ENCODE measurements at places on chromosomes 1 and 21.
A peak's percentile ranks its signal among the peaks of the same experiment; 100 is the strongest.

- no peak for DNase-seq
Observed at GRCh38 chr1:111596499-111596898, 23.1 kb upstream of the RAP1A start.

DNA sequence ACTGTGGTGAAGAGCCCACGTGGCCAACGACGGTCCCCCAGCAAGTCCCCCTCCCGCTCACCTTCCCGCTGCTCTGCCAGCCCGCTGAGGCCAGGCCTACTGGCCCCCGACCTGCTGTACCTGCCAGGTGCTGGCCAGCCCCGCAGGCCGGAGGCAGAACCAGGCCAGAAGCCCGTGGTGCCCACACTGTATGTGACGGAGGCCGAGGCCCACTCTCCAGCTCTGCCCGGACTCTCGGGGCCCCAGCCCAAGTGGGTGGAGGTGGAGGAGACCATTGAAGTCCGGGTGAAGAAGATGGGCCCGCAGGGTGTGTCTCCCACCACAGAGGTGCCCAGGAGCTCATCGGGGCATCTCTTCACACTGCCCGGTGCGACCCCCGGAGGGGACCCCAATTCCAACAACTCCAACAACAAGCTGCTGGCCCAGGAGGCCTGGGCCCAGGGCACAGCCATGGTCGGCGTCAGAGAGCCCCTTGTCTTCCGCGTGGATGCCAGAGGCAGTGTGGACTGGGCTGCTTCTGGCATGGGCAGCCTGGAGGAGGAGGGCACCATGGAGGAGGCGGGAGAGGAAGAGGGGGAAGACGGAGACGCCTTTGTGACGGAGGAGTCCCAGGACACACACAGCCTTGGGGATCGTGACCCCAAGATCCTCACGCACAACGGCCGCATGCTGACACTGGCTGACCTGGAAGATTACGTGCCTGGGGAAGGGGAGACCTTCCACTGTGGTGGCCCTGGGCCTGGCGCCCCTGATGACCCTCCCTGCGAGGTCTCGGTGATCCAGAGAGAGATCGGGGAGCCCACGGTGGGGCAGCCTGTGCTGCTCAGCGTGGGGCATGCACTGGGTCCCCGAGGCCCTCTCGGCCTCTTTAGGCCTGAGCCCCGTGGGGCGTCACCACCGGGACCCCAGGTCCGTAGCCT, 46.8 kb downstream of the TRIM11 start:
- no peak for DNase-seq

DNA sequence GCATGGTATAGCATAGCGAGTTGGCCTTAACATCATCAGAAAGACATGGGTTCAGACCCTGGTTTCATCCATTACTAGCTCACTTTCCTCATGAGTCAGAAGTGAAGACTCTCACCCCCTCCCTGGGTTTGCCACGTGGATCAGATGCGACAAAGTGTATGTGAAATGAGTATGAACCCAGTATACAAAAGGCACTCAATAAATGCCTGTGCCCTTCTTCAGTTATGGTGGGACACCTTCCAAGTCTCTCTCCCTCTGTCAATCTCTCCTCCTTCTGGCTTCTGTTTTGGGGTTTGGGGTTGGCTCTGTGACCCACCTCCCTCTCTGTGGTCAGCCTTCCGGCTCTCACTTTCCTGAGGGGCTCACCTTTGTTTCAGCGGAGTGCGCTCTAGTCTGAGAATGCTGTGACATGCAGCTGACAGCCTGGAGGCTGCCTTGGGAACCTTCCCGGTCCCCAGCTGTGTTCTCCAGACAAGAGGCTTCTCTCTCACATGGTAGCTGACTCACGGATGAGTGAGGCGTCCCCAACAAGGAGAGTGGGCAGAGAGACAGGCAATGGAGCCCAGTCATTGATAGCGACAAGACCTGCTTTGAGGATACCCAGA, 155.0 kb upstream of the EDN2 start:
- DNase-seq: no peak

GRCh38 chr1:108007531-108007930, 42.6 kb upstream of the VAV3 start:
- peak; percentile 29 for DNase-seq

GRCh38 chr1:63668298-63668697, 75.1 kb downstream of the PGM1 start:
- DNase-seq: no peak

DNA sequence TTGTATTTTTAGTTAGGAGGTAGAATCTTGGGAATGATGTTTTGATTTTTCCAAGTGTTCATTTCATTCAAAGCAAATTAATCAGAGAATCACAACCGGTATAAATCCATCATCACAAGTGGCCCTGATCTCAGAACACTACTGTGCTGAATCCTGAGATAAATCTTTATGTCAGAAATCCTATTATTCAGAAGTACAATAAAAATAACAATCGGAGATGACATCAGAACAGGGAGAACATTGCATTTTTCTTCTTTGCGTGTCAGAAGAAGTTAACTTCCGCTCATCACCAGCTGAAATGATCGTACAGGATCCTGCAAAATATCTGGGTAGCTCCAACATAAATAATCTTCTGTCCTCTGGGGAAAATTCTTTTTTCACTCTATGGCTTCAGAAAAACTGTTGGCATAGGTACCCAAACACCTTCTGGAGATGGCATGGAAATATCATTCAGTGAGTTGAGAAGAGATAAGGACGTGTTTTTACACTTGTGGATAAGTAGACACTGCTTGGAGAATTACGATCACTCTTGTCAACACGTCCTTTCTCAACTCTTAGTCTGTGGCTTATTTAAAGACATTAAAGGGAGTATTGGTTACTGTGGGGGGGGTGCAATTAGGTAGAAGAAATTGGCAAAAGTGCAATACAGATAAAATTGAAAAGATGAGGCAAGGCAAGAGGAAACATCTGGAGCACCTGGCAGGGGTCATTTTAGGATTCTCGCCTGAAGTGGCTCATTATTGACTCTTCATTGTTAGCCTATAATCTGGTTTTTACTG, 46.9 kb upstream of the SMYD2 start:
- DNase-seq: no peak

- no peak for DNase-seq
Observed at GRCh38 chr1:106747791-106748190, 308.7 kb upstream of the PRMT6 start.

- peak; percentile 83 for DNase-seq
Observed at GRCh38 chr1:162062542-162063015, 6.9 kb upstream of the NOS1AP start.

GRCh38 chr1:217004776-217005436, 281.7 kb upstream of the ESRRG start:
- no peak for DNase-seq

- DNase-seq: no peak
Observed at GRCh38 chr1:43861988-43862735, 71.4 kb upstream of the ARTN start.

- DNase-seq: peak; percentile 71
Observed at GRCh38 chr1:193335806-193336428, 149.5 kb upstream of the B3GALT2 start.

DNA sequence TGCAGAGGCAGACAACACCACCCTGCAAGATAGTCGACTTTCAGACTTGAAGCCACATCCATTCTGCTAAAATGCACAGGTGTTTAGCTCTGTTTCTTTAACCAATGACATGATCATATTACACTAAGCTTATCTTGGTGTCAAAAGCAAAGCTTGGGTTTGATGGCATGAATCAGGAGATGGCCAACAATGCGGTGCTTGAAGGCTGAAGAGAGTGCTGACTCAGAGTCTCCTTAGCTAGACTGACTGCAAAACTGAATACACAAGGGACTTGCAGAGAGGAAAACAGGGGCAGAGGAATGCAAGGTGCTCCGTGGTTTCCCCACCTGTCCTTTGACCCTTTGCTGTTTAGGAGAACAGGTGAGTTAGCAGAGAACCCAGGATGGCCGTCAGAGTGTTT, 262.6 kb downstream of the SIPA1L2 start:
- DNase-seq: no peak

DNA sequence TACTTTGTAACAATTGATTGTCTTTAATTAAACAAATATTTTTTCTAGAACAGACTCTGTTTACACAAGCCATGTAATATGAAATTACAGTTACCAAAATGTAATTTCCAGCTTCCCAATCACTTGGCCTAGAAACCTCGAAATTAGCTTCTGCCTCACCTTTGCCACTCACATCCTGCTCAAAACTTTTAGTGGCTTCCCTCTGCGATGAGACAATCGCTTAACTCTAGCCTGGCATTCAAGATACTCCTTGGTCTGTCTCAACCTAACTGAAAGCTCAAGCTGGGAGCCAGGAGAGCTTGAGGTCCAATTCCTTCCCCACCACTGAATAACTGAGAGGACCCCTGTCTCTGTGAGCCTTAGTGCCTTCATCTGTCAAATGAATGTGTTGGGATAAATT, 42.8 kb downstream of the GFI1 start:
- peak; percentile 1 for DNase-seq

DNA sequence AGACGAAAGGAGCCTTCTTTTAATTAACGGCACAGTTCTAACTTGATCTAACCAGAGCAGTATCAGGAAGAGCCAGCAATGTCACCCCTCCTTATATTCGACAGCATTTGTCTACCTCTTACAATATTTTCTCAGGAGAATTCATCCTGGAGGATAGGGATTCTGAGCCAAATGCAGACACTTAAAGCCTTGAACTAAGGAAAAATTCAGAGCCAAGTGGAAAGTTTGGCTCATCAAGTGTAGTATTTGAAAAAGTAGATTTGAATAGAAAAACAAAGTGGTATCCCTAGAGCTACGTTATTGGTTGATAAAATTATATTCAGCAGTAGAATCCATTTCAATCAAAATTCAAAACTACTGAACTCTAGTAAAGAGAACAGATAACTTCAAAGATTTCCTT, 732.0 kb upstream of the ADGRL2 start:
- no peak for DNase-seq

GRCh38 chr1:89610457-89611011, 22.4 kb upstream of the LRRC8C start:
- no peak for DNase-seq

DNA sequence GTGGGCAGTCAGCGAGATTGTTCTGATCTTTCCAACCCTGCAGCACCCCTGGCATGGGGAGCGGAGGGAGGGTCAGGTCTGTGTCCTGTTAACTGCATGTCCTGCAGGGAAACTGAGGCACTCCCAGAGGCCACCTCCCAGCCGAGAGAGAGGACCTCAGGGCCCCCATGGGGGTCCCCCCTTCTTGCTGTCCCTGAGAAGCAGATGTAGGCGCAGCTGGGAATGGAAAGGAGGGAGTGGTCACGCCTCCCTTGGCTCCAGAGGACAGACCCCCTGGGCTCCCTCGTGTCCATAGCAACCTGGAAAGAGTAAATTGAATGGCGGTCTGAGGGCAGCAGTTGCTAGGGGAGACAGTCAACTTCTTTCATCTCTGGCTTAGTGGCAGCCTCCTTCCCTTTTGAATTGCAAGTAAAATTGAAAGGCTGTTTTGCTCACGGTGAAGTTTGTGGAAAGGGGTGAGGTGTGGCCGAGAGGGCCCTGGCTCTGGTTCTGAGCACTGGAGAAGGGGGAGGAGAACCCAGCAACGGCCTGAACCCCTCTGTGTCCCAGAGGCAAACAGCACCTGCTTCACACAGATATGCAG, 4.9 kb downstream of the CROCC start:
- no peak for DNase-seq

GRCh38 chr1:14568716-14569355, 29.6 kb upstream of the KAZN start:
- no peak for DNase-seq

DNA sequence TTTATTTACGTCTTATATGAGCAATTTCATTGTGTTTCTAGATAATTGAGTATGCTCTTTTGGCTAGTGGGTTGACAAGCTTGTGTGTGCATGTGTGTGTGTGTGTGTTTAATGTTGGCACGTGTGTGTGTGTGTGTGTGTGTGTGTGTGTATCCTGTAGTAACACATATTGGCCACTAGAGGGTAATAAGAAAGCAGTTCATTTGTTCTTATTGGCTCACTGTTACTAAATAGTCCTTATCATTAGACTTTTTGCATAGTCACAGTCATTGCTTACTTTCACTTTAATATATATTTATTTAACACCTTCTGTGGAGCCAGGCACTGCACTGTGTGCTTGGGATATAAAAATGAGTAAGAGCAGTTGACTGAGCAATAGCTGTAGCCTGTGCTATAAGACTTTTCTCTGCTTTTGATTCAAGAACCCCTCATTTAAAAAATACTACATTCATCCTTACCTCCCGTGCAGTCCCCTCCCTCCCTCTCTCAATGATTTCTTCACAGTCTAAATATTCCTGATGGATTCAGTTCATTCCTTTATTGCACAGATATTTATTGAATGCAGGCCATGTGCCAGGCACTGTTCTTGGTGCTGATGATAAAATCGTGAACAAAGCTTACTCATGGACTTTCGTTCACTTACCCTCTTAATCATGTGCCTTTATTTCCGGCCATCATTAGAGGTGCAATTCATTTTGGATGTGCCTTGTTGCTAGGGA, 96.7 kb downstream of the DYRK1A start:
- peak; percentile 28 for DNase-seq

- DNase-seq: peak; percentile 72
Observed at GRCh38 chr1:94481473-94481933, 60.1 kb downstream of the F3 start.

- no peak for DNase-seq
Observed at GRCh38 chr1:14189381-14189780, 409.1 kb upstream of the KAZN start.

DNA sequence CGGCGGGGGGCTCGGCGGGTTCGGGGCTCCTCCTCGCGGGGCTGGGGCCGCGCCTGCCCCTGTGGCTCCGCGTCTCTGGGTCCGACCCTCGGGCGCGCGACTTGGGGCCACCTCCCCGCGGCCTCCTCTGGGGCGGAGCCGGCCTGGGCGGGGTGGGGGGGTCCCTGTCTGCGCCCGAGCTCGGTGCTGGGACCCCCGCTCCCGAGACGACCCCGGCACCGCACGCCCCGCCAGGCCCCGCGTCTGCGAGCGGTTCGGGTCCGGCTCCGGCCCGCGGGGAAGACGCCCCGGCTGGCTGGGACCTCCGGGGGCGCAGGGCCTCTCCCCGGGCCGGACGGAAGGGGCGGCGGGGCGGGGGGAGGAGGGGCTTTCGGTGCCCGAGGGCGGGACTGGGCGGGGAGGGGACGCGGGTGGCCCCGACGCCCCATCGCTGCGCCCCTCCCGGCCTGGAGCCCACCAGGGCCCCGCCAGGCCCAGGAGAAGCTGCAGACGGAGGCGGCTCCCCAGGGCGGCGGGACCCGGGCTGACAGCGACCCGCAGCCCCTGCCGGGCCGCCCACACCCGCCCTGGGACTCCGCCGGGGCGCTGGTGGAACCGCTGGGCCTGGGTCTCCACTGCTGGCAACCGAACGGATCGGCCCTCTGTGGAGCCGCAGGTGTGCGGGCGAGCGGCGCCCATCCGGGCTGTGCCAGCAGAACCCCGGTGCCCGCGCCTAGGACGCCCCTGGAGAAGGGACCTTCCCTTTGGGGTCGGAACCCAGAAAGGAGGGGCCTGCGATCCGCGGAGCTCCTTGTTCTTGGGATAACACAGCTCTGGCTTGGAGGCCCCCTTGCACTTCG, 610 bp downstream of the COL6A2 start:
- DNase-seq: peak; percentile 62
